ENCODE measurements at places on chromosomes 3 and 15. TPM values are rescaled to one million over a fixed set of nuclear protein-coding genes. Genes with fewer than 3 reads are reported as not detected.

Gene CHRNA5
- 3.4 TPM for total RNA-seq

Gene HESX1
- not detected for total RNA-seq

Gene CLDN11
- total RNA-seq: 13.7 TPM

Gene CLDN16
- total RNA-seq: not detected

Gene SYNPR
- total RNA-seq: 8.2 TPM

All from right cardiac atrium (tissue), 5 donors.